ENCODE measurements at places on chromosomes 4 and X.

- no peak for DNase-seq
Observed at GRCh38 chr4:54172156-54172555, 56.9 kb upstream of the PDGFRA start.

DNA sequence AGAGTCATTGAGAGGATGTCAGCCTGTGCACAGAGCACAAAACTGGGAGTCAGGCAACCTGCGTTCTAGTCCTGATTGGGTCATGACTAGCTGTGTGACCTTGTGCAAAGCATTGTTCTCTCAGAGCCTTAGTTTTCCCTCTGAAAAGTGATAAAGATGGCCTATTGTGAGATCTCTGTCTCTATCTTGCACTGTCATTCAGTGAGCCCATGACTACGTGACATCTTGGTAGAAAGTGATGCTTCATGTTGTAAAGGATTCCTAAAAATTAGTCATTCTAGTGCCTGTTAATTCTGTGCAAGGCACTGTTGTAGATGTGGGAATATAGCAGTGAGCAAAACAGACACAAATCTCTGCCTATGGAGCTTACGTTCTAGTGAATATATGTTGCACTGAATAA, 2.5 kb downstream of the PGRMC1 start:
- DNase-seq = no peak

GRCh38 chrX:96798982-96799381, 84.7 kb upstream of the RPA4 start:
- no peak for DNase-seq

- peak; percentile 16 for DNase-seq
Observed at GRCh38 chr4:8728536-8729407, 136.2 kb downstream of the CPZ start.

DNA sequence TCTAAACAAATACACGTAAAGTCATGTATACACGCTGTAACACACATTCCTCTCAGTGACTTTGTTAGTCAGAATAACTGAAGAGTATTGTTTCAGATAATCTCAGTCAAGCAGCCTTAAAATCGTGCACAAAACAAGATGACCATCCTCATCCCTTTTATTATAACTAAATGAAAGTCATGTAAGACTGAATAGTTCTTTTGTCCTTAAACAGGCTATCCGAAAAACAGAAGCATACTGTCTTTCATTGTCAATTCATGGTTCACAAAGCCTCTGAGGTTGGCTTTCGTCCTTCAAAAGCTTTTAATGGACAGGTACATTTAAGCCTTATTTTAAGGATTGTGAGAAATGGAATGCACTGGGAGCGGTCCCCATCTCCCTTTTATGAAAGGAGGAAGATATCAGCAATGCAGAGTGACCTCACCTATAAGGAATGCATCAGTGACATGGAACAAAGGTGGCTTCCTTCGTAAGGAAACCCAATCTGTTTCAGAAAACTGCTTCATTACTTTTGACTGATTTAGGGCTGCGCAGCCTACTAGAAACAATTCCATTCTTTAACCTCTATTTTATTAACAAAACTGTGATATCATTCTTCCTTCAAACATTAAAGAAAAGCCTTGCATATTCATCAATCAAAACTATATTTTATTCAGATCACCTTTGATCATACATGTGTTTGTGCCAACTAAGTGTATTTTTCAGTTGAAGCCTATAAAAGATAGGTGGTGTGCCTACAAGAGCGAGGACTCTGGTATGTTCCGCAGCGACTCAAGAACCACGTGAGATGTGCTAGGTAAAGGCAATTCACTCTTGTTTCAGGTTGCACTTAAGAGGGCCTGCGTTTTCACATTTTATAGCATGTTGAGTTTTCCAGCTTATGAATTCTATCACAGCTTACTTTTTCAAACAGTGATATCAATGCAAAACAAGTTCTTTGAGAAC, 19.2 kb downstream of the SH3RF1 start:
- DNase-seq = no peak

Data from D341Med (cell line).